ENCODE measurements at places on chromosomes 3 and 15. TPM values are rescaled to one million over a fixed set of nuclear protein-coding genes. Genes with fewer than 3 reads are reported as not detected.

DNA sequence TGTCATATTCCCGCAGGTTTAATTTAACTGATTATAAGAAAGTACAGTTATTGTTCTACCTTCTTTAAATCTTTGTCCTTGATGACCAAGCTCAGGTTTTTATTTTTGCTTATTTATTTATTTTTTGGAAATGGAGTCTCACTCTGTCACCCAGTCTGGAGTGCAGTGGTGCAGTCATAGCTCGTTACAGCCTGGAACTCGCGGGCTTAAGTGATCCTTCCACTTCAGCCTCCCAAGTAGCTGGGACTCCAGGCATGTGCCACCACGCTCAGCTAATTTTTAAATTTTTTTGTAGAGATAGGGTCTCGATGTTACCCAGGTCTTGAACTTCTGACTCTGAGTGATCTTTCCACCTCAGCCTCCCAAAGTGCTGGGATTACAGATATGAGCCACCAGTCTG, 8.9 kb downstream of the USP3 start:
- DNase-seq, result no peak

- DNase-seq, result no peak
Measured at GRCh38 chr3:124372775-124373174, 357.5 kb upstream of the UMPS start.

DNA sequence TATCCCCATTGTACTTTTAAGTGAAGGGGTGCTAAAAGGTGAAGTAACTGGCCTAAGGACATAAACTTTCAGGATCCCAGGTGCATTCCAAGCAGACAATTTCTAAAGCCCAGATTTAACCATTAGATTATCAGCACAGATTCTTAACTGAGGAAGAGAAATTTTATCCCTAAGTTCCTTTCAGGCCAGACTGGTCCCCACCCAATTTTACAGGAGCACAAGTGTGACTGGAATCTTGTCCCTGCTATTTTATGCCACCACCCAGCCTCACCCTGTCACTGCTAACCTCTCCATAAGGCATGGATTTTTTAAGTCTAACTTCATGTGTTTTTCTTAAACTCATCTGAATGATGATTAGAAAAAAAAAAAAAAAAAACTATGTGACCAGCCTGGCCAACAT, 37.1 kb upstream of the ATP1B3 start:
- DNase-seq, result no peak

GRCh38 chr3:48567500-48567899, 3.9 kb upstream of the UCN2 start:
- DNase-seq, result no peak

- no peak for DNase-seq
Measured at GRCh38 chr3:72951259-72951722, 45.3 kb upstream of the PPP4R2 start.

The A4GNT gene
- polyA plus RNA-seq, result 0.85 TPM

The SLC22A14 gene
- 0.62 TPM for polyA plus RNA-seq
